Stimulated activated CD4-positive, alpha-beta T cell treated with anti-CD3 and anti-CD28 coated beads, Interleukin-2, amount 100 ng/mL, for 24 hours (primary cell): ENCODE measurements at places on chromosomes 4 and X.

- DNase-seq, result no peak
Observed at GRCh38 chr4:81565142-81565870, 93.6 kb upstream of the RASGEF1B start.

GRCh38 chrX:50941638-50942037 lies 31.1 kb downstream of the BMP15 start:
- no peak for DNase-seq

DNA sequence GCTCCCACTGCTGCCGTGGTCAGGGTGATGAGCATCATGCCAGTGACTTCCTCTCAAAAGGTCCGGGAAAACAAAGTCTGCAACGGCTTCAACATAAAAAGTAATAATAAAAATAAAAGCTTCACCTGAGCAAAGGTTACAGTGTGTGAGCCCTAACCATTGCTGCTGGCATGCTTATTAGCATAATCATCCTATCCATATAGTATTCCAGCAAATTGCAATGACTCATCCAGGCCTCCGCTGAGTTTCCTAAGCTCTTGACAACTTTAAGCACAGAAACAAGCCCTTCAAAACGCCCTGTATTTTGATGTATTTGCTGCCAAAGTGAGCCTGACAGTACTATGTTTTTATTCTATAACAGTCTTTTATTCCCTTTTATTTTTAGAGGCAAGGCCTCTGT lies 100.5 kb downstream of the AASDH start:
- no peak for DNase-seq

- DNase-seq, result no peak
Observed at GRCh38 chr4:88846206-88846790, 148.7 kb upstream of the NAP1L5 start.

- DNase-seq, result no peak
Observed at GRCh38 chrX:150146271-150146896, 208.1 kb upstream of the EOLA2 start.

- DNase-seq, result no peak
Observed at GRCh38 chrX:40912576-40912975, 172.7 kb upstream of the USP9X start.
